ENCODE measurements at places on chromosomes 12 and 14.

- DNase-seq = peak; percentile 24
These were observed at the start of gene SIX1 for GRCh38 chr14:60648934-60649874. TSS of gene SIX1 (minus strand) at chr14:60649477. CDS start at chr14:60649189, 288 bp downstream.

- no peak for DNase-seq
These were observed 9.2 kb upstream of the PLEKHG3 start for GRCh38 chr14:64695071-64695470.

GRCh38 chr12:126084480-126084879, 1019.2 kb downstream of the AACS start:
- DNase-seq = no peak

GRCh38 chr12:116710370-116711150, 27.3 kb downstream of the SPRING1 start:
- DNase-seq = no peak

DNA sequence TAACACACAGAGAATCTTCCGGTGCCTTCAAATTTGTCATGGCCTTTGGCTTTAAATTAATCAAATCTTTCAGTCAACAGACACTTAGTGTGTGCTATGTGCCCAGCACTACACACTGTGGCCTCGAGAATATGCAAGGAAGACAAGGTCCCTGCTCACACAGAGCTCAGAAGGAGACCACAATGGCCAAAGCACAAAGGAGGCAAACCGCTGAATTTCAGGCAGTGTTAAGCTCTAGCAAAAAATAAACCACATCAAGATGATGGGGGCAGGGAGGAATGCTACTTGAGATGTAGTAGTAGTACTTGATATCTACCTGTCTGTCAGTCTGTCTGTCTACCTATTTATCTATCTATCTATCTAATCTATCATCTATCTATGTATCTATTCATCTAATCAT, 227.9 kb downstream of the TMEM132D start:
- DNase-seq = no peak

DNA sequence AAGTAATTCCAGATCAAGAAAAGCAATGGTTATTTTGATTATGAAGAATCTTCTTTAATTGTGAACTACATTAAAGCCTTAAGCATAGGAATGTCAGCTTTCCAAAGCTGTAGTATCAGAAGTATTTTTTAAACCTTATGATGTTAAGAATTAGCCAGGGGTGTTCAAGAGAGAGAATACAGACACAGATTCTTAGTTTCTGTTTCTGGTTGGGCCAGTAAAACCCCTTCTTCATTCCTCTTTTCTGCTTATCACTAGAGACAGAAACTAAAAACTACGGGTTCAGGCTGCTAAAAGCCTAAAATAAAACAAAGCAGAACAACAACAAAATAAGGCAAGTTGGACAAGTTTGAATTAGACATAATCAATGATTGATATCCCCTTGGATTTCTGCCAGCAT, 38.2 kb downstream of the IFT43 start:
- DNase-seq = no peak

- no peak for DNase-seq
These were observed 324.5 kb downstream of the NELL2 start for GRCh38 chr12:44551631-44552030.

Data from NCI-H1417 treated with DMSO at 0.1 percent for 48 hours (cell line).